ENCODE measurements at places on chromosomes 11 and 22.

GRCh38 chr22:37340331-37341262, 58.3 kb downstream of the CYTH4 start:
- no peak for DNase-seq

- DNase-seq, result no peak
Measured at GRCh38 chr11:45988921-45989320, 66.5 kb downstream of the LARGE2 start.

- no peak for DNase-seq
Measured at GRCh38 chr11:16011396-16011795, 344.9 kb downstream of the SOX6 start.

DNA sequence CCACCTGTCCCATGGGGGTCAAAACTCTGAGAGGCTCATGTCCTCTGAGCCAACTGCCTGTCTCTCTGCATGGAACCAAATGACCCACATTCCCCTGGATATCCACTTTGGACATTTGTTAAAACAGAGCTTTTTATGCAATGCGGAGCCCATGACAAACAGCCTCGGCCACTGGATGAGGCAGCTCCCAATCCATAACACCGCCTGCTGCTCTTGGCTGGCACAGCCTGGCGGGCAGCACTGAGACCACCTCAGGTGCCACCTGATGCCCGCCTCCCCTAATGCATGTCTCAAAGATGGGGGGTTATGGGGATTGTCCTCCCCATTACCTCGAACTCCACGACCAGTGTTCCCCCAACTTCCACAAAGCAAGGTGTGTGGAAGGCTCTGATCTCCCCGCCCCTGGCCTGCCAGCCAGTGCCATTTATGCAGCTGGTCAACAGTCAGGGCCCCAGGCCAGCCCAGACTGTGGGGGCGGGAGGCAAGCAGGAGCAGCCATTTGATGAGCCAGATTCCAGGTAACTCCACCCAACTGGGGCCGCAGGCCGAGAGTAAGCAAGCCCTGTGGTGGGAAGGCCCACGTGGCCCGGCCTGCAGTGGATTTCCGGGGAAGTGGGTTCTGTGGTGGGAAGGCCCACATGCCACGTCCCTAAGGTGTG, 84.2 kb downstream of the PHF21B start:
- no peak for DNase-seq

- no peak for DNase-seq
Measured at GRCh38 chr22:30408388-30409102, 11.7 kb downstream of the SEC14L2 start.

DNA sequence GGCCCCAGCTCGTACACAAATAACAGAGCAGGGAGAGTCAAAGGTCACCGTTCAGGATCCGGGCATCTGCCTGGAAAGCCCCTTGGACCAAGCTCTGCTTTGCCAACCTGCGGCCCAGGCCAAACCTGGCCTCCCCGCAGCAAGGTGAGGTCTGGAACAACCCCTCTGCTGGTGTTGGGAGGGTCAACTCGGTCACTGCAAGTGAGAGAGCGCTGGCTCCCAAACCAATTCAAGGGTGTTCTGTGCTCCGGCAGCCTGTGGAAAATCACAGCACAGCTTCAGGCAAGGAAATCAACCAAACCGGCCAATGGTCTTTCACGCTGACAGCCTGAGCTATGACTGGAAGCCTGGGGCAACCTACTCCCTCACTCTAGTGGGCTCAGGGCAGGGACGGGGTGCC, 63.4 kb downstream of the MYH9 start:
- DNase-seq, result no peak

GRCh38 chr22:16958475-16958874, 49.5 kb downstream of the GAB4 start:
- DNase-seq, result no peak

DNA sequence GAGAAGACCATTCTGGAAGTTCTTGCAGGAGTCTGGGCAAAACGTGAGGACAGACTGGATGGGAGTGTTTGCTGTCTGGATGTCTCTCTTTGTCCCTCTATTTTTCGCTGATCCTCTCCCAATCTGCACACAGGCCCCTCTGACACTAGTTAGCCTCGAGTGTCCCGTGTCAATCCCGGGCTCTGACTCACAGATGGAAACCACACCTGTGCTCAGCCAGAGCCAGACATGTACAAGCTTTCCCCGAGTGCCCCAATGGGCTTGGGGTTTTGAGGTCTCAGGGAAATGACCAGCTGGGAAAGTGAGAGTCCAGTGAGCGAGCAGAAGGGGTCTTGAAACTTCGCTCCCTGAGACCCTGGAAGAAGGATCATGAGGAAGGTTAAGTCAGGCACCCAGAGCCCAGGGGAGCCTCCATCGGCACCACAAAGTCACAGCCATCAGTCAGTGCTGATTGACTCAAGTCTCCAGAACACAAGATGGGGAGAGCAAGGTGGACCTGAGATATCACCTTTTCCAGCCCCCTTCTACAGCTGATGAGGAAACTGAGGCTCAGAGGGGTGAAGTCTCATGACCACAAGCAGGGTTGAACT, 13.9 kb downstream of the APOL2 start:
- DNase-seq, result no peak

DNA sequence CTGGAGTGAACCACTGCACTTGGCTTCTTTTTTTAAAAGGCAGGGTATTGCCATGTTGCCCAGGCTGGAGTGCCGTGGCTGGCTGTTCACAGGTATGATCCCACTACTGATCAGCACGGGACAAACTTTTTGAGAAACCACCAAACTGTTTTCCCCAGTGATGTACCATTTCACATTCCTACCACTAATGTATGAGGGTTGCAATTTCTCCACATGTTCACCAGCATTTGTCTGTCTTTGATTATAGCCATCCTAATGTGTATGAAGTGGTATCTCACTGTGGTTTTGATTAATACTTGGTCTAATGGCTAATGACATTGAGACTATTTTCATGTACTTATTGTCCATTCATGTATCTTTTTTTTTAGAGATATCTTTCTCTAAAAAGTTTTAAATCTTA, 41.5 kb upstream of the EP300 start:
- DNase-seq, result no peak

DNA sequence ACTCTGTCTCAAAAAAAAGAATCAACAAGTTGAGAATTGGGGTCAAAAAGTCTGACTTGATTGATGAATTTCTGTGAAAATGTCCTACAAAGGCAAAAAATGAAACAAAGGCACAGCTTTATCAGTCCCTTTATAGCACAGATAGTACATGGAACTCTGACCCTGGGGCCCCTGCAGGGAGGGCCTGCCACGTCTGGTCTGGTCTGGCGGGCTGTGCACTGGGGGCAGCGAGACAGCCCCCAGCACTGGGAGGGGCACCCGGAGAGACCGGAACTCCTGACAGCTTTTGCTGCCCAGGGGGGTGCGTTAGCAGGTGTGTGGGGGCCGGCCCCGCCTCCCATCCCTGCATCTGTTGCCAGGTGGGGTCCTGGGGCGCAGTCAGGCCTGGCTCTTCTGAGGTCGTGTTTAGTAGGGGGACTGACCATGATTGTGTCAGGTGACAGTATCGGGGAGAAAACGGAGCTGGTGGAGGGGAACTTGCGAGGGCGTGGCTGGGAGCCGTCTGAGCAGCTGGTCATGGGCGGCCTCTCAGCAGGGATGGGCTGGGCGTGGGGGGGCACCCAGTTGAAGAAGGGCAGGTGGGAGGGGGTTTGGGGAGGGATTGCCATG, 51.7 kb downstream of the GRAMD4 start:
- no peak for DNase-seq

- DNase-seq, result no peak
Measured at GRCh38 chr22:26712158-26712557, 54.8 kb downstream of the MIAT start.

DNA sequence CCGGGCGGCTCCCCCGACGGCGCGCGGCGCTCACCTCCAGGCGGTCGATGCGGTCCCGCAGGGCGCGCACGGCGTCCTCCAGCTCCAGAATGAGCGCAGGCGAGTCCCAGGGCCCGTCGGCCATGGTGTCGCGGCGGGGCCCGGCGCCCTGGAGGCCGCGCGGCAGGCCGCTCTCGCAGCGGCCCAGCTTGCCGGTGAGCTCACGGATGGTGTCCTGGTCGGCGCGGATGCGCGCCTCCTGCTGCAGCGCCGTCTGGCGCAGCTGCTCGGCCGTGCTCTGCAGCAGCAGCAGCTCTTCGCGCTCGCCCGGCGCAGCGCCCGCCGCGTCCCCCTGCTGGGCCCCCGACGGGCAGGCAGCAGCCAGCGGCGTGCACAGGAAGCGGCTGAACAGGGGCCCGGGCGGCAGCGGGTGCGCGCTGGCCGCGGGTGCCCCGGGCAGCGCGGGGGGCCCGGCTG, 599 bp downstream of the NPTXR start:
- no peak for DNase-seq

DNA sequence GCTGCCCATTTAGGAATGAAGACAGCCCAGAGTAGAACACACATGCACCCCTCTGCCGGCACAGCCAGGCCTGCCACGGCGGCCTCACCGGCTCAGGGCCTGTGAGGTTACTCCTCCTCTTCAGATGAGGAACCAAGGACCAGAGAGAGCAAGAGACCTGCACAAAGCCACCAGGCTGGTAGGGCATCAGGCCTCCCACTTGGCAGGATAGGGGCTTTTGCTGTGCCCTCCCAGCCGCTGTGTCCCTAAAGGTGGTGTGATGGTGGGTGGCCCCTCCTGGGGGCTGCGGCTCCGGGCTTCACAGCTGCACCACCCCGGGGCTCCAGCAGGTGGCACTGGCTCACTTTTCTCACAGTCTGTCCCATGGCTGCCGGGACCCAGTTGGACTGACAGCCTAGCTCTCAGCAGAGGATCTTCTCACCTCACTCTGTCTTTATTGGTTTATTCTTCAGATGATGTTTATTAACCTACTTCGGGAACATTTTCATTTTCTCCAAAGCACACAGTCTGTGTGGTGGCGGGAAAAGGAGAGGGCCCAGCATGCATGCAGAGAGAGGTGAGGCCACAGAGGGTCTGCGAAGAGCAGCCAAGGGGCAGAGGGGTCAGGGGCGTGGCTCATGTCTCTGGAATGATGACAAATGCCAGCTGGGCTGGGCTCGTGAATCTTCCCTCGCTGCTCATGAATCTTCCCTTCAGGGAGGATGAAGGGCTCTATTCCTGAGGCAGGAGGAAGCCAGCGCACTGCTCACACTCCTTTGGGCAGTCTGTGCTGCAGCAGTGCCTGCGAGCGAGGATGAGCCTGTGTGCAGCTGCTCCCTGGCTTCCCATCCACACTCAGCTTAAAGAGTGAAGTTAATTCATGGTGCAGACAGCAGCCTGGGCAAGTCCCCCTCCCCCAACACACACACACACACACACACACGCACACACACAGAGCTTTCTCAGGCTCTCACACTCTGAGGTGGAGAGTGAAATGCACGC, 101.1 kb upstream of the PITPNB start:
- peak; percentile 46 for DNase-seq

- DNase-seq, result no peak
Measured at GRCh38 chr11:72680624-72681158, 6.5 kb upstream of the PDE2A start.

- no peak for DNase-seq
Measured at GRCh38 chr11:61337706-61338470, 4.9 kb downstream of the TKFC start.

DNA sequence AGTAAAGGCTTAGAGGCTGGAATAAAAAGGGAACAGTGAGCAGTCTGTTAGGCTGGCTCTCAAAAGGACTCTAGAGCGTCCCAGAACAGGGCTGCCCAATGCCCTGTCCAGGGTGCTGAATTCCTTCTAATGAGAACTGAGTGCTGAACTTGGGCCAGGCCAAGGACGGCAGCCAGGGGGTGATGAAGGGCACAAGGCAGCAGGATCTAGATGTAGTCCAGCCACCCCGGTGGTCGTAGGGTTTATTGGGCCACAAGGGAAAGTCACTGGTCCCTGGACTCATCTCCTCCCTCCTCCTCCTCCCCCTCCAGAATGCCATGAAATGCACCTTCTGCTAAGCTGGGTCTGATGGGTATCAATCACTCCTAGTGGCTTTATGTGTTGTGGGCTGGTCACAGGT, 19.2 kb downstream of the NPTXR start:
- DNase-seq, result no peak

DNA sequence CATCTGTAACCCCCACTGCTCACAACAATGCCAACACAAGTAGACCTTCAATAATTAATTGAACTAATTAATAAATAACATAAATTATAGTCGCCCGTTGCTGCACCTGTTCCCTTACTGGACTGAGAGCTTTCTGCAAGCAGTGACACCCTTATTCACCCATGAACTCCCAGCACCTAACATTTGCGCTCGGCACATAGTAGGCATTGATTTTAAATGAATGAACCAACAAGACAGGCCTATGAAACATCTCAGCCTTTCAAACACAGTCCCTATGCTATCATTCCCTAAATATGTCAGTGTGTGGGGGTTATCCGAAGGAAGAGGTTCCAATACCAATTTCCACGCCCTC, 1.1 kb downstream of the THAP12 start:
- no peak for DNase-seq

DNA sequence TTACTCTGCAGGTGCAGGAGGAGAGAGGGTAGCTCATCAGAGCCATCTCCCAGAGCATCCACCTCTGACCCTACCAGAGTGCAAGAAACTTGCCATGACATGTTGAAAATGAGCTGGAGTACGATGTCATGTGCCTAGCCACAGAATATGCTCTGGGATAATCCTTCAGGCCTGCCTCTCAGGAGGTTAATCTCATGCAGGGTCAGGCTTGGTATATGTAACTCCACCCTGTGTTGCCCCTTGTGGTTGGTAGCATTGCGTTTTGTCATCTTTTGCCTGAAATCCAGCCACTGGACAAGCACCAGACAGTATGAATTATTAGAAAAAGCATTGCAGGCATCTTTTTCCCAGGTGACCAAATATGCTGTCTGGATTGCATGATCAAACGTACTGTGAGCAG, 36.2 kb downstream of the CNTF start:
- no peak for DNase-seq

DNA sequence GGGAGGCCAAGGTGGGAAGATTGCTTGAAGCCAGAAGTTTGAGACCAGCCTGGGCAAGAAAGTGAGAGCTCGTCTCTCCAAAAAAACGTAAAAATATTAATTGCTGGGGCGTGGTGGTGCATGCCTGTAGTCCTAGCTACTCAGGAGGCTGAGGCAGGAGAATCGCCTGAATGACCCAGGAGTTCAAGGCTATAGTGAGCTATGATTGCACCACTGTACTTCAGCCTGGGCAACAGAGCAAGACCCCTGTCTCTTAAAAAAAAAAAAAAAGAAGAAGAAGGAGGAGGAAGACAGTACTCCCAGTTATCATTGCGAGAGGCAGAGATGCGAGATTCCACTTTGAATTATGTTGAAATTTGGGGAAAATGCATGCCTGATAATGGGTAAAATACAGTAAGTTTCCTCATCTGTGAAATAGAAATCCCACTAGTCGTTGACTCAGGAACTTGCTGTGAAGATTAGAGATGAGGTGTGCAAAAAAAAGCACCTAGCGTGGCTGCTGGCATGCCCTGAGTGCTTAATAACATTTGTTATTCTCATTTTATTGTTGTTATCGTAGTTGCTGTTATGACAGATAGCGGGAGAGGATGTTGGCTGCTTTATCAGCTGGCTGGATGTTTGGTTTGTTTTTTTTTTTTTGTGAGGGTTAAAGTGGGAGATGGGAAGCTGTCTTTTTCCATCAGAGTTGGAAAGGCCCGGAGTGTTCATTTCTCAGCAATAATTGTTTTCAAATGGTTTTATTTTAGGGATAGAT, 33.4 kb downstream of the BCR start:
- DNase-seq, result no peak

- DNase-seq, result no peak
Measured at GRCh38 chr11:114133548-114134329, 74.2 kb downstream of the ZBTB16 start.

- DNase-seq, result no peak
Measured at GRCh38 chr11:82932564-82932963, 31.0 kb downstream of the DDIAS start.

GRCh38 chr22:48357961-48358360, 1469.7 kb downstream of the BRD1 start:
- DNase-seq, result no peak
